C1 segment of cervical spinal cord (tissue), 14 donors: ENCODE measurements at places on chromosomes 2 and 18.

DNA sequence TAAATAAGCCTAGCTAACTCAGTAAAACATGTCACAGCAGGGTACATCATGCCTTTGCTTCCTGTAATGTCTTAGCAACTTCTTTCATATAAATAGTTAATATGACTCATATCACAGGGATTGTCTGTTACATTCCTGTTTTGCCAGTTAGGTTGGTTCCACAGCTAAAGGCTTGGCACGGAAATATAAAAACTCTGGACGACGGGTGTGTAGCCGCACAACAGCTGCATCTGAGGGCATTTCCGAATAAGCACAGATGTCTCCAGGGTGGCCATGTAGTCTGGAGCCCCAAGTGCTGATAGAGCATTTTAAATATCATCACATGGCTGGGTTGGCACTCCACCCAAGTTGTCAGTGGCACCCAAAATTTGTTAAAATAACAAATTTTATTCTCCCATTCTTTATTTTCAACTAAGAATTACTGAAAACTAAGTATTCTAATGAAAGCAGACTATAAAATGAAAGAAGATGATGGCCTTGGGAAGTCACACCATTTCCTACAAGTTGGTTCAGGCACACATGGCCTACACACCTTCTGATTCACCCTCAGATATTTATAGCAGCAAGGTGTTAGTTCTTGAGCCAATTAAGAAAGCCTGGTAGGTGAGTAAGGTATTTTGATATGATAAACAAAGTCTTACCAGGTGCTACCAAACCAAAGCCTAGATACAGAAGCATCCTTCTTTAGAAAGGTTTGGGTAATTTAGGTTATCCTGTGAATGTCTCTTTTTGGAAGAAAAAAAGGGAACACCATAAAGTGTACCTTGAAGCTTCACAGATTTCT, 61.8 kb upstream of the STK17B start:
- no peak for DNase-seq

- DNase-seq = no peak
These were observed 59.7 kb upstream of the CAPN13 start for GRCh38 chr2:30866974-30867373.

DNA sequence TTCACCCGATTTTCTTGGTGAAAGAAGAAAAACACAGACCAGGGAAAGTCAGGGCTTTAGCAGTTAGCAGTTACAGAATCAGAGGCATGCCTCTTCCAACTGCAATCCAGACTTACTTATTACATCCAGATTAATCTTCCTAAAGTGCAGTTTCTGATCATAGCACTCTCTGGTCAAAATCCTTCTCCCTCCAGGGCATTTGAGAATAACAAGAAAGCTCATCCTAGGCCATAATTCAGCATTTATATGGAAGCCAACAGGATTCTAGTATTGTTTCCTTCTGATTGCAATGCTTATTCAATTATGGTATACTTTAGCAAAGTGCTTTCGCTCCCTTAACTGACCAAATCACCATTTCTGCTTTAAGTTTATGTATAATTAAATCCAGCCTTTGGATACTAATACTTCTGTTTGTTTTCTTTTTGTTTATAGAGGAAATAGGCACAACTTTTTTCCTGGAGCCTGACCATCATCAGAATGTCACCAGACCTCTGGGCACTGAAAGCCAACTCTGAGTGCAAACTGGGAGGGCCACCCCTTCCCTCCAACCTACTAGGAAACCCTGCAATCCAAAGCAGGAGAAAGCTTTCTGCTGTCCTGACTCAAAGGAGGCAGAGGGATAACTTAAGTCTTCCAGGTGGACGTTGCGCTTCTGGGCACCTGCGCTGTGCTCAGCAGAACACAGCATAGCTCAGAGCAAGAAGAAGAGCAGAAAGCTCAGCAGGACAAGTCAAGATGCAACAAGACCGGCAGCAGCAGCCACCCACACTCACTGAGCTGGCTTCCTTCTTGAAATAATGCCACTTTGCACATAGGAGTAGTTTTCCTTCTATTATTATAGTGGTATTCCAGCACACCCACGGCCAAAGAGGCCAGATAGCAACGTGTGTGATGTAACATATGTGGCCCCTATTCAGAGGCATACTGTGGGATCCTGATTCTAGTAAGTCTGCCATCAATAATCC, 99.3 kb downstream of the STK39 start:
- DNase-seq = no peak

GRCh38 chr2:73260338-73260984, 23.8 kb downstream of the FBXO41 start:
- DNase-seq = no peak

- DNase-seq = no peak
These were observed 81.5 kb upstream of the SMAD2 start for GRCh38 chr18:48011926-48012465.

DNA sequence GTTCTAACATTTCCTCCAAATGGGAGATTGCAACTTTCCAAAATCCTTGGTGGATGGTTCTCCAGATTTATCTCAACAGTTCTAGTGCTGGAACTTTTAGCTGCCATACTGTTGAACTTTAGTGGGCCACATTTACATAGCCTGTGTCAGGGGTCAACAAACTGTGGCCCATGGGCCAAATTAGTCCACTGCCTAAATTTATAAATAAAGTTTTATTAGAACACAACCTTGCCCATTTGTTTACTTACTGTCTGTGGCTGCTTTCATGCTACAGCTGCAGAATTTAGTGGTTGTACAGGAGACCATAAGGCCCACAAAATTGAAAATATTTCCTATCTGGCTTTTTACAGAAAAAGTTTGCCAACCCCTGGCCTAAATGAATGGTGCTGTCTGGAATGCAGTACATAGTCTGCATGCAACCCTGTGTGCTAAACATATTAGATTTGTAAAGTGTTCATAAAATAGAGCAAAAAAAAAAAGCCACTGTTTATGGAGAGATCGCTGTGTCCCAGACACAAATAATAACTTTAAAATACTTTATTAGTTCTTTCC, 30.3 kb downstream of the MGAT5 start:
- DNase-seq = no peak

DNA sequence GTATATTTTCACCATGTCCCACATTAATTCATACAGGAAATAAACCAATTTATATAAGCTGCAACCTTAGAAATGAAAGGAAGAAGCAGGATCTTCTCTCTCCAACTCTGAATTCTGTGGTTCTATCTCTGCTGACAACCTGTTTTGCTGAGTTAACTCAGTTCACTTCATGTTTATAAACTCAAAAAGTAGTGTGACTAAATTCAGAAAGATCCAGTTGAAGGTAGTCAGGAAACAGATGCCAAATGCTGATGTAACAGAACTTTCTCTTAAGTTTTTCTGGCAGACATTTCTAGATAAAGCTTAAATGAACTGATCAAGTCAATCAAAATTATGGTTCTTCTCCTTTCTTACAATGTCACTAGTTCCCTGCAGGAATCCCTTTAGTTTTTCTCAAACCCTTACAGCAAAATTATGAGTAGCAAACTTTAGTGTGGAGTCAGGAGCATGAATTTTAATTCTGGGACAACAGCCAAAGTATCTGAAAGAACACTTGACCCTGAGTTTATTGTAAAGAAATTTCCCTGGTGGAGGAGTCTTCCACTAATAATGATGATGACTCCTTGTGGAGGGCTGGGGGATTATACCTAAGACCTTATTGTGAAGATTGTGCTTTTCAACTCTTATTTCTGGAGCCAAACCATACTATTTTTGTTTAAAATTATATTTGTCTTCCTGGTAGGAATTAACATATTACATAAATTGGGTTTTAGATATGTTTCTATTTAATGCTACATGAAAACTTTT, 216.9 kb downstream of the MYO3B start:
- no peak for DNase-seq

DNA sequence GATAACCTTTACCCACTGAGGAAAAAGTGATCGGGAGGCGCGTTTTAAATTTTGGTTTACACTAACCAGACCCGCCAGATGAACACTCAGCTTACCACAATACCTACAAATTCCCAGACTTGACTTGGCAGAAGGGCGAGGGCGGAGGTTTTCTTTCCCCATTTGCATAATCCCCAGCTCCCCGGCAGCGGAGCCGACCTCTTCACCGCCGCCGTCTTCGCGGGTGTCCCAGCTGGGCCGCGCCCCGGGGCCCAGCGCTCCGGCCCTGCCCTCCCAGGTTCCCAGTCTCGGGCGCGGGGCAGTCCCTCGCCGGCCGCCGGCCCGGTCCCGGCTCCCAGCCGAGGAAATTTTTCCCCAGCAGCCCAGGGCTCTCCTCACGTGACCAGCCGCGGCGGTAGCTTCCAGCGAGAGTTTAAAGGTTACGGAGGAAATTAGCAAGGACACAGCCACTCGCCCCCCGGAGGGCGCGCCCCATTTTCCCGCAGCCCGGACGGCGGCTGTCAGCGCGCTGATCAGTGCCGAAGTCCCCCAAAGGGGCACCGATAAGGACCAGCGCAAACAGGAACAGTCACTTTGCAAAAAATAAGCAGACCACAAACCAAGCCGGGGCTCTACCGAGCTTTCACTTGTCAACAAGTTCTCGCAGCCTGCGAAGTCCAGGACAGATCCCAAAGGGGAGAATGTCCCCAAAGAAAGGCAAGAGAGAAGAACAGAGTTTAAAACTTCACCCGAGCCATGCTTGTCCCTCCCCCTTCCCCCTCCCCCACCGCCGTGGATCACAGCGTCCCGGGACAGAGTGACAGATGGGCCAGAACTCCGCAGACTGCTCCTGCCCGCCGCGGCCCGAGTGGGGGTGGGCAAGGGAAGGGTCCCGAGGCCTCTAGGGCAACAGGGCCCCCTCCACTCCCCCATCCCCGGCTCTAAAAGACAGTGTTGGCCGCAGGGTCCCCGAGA, 1.3 kb upstream of the PRKCE start:
- peak; percentile 85 for DNase-seq

DNA sequence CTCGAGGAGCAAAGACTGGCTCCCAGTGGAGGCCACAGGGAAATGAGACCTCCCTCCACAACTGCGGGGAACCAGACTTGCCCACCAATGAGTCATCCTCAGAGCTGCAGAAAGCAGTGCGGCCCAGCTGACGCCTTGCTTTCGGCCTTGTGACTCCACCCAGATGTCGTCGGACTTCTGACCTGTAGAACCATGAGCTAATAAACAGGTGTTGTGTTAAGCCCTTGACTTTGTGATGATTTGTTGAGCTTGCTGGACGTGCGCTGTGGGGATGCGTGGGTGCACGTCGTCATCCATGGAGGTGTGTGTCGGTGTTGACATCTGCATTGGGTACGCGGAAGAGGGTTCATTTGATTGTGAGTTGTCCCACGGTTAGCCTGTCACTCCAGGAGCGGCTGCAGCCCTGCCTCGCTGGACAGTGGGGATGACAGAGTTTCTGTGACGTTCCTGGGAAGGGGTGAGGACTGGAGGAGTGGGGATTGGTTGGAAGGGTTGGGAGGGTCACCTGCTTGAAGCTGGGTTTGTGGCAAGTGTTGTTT, 154.1 kb downstream of the SH3BP4 start:
- DNase-seq = no peak

DNA sequence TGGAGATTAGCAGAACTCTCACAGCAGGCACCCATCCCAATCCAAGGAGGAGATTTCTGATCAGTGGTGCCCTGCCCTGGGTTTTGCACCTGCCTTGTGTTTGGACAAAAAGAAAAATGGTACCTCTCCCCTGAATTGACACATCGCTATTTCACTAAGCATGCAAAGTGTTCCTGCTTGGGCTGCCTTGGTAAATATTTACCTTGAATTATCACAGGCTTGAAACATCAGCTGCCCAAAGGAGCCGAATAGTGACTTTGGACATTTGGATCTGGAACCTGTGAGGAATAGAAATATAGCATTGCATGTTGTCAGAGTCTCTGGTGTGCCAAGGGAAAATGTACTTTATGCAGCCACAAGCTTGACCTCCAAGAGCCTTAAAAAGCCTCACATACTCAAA, 926.4 kb upstream of the FANCL start:
- DNase-seq = no peak

- no peak for DNase-seq
These were observed 121.6 kb downstream of the TXNL1 start for GRCh38 chr18:56516789-56517188.

DNA sequence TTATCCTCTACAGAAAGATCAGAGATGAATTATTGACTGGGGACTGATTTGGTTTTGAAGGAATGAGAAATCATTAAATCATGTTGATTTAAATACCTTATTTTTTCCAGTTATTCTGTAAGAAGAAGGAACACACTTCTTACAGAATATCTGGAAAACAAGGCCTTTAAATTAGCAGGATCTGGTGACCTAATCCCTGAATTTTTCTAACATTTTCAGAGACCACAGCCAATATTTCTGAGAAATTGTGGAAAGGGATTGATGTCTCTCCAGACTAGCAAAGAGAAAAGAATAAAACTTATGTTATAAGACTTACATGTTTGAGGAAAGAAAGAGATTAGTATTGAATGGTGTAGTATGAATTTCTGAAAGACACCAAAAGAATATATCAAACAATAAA, 104.0 kb downstream of the KCNE4 start:
- no peak for DNase-seq

GRCh38 chr2:8337321-8337720, 344.5 kb upstream of the ID2 start:
- no peak for DNase-seq

- DNase-seq = no peak
These were observed 1.4 kb upstream of the XRCC5 start for GRCh38 chr2:216107760-216108159.

- no peak for DNase-seq
These were observed 105.1 kb upstream of the MSH2 start for GRCh38 chr2:47297767-47298425.

DNA sequence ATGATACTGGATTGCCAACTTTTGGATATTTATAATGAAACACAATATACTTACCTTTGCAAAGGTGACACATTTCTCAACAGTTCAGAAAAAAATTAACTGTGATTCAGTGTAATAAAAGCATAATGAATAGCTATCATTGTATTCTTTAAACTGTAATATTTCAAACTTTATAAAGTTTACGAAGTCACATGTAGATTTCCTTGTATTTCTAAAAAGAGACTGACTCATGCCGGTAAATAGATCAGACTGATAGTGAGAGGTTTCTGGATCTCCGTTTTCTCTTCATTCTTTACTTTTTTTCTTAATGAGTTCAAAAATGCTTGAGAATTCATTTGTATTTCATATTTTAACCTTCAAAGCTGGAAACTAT, 70.1 kb downstream of the EML4 start:
- no peak for DNase-seq

- DNase-seq = no peak
These were observed 534.2 kb downstream of the SPAG16 start for GRCh38 chr2:213818436-213818835.

GRCh38 chr18:51082571-51083267, 52.7 kb downstream of the SMAD4 start:
- DNase-seq = no peak

DNA sequence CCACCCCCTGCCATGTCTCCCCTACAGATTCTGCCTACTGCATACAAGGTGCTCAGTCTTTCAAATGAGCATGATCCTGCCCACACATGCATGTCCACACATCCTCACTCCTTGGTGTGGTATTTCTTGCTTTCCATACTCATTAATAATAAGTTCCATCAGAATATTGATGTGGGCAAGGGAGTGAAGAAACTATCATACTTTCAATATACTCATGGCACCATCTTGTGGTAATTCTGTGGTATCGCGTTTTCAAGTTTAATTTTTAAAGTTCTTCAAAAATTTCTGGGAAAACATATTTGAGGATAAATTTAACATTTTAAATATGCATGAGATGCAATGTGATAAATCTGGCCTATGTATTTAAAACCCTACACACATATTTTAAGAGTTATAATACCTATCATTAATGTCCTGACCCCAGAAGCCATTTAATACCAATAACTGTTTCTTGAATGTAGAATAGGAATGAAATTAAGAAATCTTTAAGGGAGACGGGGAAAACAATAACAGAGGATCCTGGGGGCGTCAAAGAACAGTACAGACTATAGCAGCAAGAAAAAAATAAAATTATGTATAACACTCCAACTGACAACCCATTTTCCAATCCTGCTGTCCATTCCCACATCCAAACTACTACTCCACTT, 110.1 kb downstream of the ZNF385B start:
- no peak for DNase-seq
